RWPE2 (cell line): ENCODE measurements at places on chromosomes 1 and 21.
A peak's percentile ranks its signal among the peaks of the same experiment; 100 is the strongest.

- DNase-seq: no peak
Measured at GRCh38 chr1:172269644-172270043, 150.8 kb upstream of the C1orf105 start.

- DNase-seq: no peak
Measured at GRCh38 chr1:38077523-38078147, 31.0 kb upstream of the POU3F1 start.

DNA sequence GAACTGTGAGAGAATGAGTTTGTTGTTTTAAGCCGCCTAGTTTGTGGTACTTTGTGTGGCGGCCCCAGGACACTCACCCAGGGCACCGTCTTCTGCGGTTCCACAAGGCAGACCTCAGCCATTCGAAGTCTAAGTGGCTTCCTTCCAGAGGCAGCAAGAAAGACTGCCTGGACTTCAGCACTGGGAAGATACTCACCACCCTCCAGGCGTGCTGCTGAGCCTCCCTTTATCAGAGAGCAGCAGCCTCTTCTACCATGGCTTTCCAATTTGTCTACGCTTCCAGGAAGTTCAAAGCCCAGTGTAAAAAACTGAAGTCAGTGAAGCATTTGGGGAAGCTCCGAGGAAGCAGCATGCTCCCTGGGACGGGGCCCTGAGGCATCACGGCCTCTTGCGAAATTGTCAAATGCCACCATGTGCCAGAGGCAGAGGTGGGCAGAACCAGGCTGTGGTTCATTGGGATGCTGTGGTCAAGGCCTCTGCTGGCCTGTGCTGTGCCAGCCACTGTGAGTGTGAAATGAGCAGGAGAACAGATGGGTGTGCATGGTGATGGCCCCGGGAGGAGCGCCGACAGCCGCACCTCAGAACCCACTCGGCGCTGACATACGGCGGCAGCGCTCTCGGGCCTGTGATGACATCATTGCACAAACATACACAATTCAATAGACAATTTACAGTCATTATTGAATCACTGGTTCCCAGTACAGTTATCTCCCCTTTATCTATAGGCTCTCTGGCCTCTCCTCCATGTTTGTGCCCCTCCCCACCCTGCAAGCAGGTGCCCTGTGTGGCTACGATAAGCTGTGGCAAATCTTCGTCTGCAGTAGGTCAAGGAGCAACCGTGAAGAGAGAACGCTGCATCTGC is 110.4 kb downstream of the PDE9A start:
- DNase-seq: no peak

DNA sequence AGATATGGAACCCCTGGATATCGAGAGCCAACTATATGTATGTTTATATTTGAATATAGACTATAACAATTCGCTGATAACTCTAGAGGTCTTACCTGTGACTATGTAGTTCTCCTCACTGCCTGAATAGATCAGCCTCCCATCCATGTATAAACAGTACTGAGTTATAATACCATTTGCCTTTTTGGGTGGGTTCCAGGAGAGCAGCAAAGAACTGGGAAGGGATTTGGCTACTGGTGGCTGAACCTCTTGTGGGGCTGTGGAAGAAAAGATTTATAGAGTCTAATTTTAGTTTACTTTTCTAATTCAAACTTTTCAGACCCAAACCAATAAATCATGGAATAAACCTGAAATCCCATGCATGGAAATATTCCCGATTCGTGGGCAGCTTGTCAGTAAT is 376.9 kb downstream of the USH2A start:
- no peak for DNase-seq

- no peak for DNase-seq
Measured at GRCh38 chr21:23955135-23955843, 1652.0 kb downstream of the MRPL39 start.

DNA sequence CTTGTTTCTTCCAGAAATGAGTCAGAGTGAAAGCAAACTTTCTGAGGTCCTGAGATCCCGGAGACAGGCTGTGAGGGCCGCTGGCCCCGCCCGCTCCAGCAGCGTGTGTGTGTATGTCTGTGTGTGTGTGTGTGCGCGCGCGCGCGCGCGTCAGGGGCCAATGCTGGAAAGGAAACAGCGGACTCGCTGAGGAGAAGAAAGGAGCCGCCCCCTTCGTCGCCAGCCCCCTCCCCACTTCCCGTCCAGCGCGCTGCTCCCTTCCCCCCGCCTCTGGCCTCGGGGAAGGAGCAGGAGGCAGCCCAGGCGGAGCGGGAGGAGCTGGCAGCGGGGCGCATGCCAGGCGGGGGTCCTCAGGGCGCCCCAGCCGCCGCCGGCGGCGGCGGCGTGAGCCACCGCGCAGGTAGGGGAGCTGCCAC is at the start of gene DISC1:
DISC1 (plus strand) TSS at position 256 of the 416 bp plus-strand sequence; CDS start at position 334, 78 bp downstream.
- DNase-seq: peak; percentile 60

GRCh38 chr1:170674986-170675385 is 11.1 kb downstream of the PRRX1 start:
- no peak for DNase-seq

DNA sequence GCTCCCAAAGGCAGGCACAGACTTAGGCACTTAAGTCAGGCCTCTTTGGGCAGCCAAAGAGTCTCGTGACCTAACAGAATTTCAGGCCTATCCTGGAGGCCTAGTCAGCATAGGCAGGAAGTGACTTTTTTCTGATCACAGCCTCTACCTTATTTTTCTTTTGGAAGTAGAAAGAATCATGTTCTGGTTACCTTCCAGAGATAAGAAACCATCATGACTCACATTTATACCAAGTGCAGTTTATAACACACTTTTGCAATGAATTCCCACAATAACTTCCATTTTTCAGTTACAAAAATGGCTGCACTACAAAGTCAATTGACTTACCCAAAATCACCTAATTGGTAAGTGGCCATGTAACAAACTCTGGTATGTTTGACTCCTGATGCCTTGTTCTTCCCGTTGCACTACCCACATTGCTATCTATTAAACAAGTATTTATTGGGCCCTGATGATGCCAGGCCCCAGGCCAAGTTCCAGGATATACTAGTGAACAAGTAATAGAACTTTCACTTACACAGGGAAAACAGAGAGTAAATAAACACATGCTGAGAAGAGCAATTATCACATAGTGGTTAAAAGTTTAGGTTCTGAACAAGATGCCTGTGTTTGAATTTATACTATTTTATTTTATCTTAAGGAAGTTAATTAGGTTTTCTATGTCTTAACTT is 74.3 kb downstream of the SH3GLB1 start:
- no peak for DNase-seq

DNA sequence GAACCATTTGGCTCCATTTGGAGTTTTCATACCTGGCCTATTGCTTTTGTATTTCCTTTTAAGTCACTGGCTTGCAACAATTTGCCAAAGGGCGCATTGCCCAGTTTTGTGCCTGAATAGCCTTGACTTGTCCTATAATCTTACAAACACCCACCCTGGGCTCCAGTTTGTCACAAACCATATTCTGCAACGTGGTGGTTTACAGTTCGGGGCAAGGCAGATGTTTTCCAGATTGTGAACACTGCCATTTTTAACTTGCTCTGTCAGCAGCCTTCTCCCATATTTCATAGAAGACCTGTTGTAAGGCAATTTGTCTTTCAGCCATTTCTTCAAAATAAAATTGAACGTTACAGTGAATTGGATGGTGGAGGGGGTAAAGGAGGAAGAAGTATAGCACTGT is 53.2 kb upstream of the UBE2U start:
- no peak for DNase-seq

DNA sequence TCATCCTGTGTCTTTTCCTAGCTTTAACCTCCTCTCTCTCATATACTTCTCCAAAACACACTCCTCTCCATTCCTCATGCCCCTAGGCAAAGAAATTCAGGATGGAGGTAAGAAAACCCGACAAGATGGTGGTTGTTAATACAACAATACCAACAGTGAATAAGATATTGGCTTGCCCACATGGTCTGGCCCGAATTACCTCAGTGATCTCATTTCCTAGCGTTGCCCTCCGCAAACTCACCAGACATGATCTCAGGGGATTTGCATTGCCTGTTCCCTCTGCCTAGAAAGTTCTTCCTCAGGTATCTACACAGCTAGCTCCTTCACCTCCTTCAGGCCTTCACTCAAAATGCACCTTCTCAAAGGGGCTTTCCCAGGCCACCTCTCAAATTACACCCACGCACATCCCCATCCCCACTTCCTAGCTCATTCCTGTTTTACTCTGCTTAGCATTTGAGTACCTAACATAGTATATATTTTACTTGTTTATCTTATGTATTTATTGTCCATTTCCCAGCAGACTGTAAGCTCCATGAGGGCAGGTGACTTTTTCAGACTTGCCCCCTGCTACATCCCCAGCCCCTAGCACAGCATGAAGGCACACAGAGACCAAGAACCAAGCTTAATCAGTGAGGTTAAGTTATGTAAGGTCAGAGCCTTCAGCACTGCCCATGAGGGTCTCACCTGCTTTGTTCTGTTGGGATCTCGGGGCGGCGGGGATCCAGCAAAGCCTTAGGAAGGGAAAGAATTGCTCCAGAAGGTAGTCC is 10.2 kb upstream of the UBR4 start:
- DNase-seq: no peak

DNA sequence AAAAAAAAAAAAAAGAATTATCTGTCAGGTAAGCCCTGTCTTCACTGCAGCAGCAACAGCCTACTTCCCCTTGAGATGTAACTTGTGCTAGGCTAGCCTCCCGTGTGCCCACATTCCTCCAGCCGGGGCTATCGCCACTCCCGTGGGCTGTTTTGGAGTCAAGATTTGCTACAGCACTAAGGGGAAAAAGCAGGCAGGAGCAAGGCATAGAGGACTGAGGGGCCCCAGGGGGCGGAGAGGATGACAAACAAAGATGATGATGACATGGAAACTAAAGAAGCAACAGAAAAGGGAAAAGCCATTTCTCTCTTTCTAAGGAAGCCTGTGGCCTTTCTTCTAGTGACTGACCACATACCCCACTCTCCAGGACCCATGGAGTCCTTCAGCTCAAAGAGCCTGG is 1.9 kb downstream of the TNFAIP8L2 start:
- DNase-seq: no peak

DNA sequence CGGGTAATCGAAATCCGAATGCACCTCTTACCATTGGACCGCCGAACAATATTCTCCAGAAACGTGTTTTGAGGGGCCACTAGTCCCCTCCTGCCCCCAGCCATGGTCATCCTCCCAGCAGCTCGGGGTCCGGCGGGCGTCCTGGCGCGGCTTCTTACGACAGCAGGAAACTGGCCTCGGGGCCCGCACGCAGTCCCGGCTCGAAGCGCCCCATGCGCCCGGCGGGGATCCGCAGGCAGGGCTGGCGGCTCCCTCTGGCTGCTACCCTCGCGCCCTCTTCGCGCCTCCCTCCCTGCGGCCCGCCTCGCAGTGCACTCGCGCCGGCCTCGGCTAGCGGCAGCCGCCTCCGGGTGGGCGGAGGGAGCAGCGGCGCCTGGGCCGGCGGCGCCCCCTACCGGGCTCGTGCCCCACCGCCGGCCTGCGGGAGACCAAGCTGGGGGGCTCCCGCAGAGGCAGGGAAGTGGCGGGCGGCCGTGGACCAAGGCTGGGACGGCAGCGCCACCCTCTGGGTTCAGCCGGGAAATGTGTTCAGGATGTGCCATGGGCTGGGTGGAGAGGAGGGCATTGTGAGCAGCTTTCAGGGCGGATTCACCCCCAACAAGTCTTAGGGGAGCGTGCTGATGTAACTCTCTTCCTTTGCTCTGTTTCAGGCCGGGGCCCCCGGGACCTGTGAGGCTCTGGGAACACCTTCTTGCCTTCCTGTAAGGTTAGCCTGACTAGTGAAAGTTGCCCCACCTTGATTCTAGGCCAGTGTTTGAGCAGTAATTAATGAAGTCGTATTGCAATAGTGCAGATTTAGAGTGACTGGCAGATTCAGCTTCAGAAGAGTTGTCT is at the start of gene KCNH1:
KCNH1 (minus strand) TSS at position 313 of the 834 bp plus-strand sequence; CDS start at position 110, 203 bp downstream.
- DNase-seq: peak; percentile 23

DNA sequence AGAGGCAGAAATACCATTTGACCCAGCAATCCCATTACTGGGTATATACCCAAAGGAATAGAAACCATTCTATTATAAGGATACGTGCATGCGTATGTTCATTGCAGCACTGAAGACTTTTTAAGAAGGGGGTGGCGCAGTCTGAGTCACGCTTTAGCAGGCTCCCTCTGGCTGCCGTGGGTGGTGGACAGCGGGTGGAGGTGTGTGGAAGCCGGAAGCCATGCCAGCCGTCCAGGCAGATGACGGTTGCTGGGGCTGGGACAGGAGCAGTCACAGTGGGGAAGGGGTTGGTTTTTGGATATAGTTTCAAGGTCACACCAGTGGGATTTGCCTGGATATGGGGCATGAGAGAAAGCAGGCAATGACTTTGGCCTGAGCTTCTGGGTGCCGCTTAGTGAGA is 270.5 kb downstream of the GRIK3 start:
- DNase-seq: no peak

DNA sequence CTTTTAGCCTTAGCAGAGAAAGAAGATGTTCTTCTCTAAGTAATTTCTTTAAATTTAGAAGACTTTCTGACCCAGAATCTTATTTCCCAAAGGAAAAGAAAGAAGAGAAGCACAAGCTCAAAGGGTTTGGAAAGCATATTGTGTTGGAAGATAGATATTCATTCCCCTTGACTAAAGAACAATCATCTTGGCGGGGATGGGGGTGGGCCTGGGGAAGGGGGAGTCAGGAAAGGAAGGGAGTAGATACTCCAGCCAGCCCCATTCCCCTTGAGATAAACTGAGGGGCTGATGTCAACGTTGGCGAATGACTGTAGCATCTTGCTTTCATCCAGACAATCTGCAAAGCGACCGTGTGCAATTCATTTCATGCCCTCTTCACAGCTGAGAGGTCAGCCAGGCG is 66.5 kb upstream of the SIPA1L2 start:
- no peak for DNase-seq

GRCh38 chr21:16502897-16503296 is 773.1 kb downstream of the USP25 start:
- DNase-seq: no peak

DNA sequence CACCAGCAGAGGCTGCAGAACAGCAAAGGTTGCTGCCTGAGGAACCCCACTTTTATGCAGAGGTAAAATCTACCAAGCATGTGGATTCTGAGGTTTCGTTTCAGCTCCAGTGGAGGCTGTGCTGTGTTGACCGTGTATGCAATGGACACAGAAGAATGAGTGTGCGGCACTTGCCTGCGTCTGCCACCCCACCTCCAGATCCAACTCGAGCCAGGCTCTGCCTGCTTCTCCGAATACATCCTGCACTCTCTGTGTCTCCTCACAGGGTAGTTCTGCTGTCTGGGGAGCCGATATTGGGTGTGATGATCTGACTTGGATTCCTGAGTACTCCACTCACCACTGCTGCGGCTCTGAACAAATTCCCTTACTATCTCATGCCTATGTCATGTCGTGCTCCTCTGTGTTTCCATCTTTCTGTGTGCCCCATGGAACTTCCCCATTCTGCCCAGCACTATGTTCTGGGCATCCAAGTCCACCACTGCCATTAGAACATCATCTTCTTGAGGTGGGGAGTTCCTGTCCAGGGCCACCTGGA is 129.8 kb downstream of the SLC45A1 start:
- no peak for DNase-seq
